ENCODE measurements at places on chromosomes 16 and 17.
A peak's percentile ranks its signal among the peaks of the same experiment; 100 is the strongest.

DNA sequence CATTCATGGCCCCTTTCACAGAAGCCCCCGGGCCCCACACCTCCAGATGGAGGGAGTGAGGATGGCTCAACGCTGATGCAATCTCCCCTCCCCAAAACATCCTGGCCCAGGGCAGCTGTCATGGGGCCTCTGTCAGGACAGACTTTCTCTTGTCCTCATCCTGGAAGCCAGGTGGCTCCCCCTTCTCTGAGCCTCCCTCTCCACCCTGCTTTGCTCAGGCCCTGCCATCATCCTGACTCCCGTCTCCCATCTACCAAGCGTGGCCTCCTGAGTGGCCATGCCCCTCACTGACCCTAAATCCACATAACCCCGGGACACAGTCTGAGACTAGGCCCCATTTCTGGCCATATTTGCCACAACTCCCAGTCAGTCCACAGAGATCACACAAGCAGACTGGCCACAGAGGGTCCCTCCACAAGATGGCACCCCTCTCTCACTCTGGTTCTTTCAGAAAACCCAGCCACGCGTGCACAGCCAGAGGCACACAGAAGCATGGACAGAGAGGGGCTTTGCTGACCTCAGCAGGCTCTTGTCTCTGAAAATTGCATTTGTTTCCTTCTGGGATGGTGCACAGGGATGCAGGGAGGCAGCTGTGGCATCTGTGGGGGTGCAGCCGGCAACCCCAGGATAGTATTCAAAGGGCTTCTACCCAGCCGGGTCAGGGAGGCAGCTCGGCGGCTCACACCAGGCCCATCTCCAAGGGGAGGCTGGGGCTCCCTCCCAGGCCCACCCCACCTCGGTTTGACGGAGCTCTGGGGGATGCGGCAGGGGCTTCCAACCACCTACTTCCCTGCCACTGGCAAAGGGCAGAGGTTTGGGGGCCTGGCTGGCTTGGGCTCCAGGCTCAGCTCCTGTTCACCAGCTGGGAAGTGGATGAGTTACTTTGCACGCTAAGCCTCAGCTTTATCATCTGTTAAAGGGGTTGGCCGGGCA is 16.9 kb downstream of the DOC2B start:
- peak; percentile 50 for ATAC-seq

DNA sequence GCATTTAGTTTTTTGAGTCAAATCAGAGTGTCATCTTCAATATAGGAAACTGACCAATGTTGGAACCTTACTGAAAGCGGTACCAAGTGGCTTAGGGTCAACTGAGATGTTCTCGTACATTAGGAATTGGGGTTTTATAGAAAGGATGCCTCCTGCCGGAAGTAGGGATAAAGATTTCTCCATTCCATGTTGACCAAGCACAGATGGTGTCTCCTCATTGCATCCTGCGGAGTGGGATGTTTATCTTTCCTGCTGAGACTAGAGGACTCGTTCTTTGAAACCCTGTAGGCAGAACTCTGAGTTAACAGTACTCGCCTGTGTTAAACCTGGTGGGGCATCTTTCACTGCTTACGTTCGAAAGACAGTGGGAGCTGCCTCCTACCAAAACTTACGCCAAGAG is 1.4 kb downstream of the SHISA6 start:
- ATAC-seq: no peak

- ATAC-seq: no peak
Observed at GRCh38 chr17:82786427-82786826, 34.6 kb downstream of the TBCD start.

GRCh38 chr17:7570351-7570750 is 8.6 kb downstream of the SENP3 start:
- ATAC-seq: no peak

DNA sequence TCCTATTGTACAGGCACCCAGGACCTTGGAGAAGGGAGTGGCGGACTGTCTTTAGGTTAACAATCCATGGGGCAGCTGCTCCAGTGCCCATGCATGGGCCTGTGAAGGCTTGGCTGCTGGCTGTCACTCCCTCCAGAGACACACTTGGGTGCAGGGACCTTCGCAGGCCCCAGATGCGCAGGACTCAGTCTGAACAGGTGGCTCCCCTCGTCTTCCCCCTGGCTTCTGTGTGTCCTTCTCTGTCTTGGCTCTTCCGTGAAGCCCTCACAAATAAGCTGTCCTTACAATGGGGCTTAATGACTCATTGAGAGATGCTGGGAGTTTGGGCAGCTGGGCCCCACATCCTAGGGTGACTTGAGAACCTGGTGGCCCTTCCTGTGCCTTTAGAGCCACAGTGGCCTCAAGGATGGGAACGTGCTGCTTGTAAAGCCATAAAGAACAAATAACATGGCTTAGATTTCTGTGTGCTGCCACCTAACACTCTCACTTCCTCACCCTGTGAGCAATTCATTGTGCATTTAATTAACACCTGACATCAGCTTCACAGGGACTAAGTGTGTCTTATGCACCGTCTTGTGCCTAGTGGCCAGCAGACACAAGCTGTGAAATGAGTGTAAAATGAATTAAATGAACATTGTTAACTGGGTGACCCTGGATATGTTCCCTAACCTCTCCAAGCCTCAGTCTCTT is 340.7 kb downstream of the SNX29 start:
- ATAC-seq: no peak

DNA sequence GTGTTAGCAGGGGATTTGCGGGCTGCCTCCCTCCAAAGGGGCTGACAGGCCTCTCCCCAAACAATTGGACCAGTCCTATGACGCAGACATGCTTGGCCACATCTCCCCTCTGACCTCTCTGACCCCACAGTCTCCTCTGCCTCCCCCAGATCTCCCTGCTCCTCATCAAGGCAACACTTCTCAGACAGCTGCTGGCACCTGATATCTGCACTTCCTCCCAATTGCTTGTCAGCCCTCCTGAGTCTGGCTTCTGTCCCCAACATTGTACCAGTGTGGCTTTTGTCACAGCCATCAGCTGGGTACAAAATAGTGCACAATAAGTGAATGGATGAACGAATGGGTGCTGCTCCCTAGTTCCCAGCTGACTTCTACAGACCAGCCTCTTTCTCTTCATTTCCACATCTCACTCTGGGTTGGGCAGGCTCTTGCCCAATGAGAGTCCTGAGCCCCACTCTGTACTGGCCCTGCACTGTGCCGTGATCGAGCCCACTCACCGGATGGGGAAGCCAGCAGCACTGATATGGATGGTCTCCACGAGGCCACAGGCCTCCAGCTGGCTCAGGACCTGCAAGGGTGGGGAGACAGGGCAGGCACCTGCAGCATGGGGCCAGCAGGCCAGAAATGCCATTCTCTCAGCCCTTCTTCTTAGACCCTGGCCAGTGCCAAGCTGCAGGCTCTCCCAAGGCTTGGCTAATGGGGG is 17.1 kb downstream of the ZNHIT3 start:
- no peak for ATAC-seq

- ATAC-seq: no peak
Observed at GRCh38 chr16:86578611-86579267, 390 bp downstream of the FOXL1 start.

DNA sequence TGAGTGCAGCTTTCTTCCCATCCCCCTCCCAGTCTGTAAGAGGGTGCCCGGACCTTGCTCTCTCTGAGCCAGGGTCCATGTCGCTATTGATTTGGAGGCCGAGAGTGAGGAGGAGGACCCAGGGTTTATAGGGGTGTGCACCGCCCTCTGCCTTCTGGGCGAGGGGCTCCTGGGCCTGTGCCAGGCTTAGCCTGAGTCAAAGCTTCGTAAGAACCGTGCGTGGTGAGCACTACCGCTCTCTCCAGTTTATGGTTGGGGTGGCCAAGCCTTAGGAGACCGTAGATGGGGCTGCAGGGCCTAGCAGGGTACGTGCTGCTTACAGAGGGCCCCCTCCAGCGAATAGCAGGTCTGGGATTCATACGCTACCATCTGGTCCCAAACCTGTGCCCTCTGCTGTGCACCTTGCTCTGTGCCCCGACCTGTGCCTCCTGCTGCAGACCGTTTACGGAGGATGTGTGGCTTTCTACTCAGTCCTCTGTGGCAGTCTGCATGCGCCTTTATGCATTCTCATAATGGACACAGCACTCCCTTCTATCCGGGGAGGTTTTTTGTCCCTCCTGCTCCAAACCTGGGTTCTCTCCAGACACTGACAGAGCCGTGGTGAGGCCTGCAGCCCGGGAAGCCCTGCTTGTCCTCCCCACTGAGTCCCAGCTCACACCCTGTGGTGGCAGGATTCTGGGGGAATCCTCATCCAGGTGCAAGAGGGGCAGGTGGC is 54.7 kb downstream of the PGS1 start:
- no peak for ATAC-seq

- ATAC-seq: peak; percentile 26
Observed at GRCh38 chr16:58499615-58500351, at the start of gene NDRG4. Gene NDRG4, plus strand, starts transcription at chr16:58500143. Its CDS starts 106 bp downstream, at chr16:58500249.

GRCh38 chr17:7833011-7833794 is 814 bp upstream of the KDM6B start:
- no peak for ATAC-seq

GRCh38 chr16:77468831-77469230 is 34.0 kb upstream of the ADAMTS18 start:
- ATAC-seq: no peak

GRCh38 chr16:62462971-62463370 is 426.7 kb upstream of the CDH8 start:
- no peak for ATAC-seq

DNA sequence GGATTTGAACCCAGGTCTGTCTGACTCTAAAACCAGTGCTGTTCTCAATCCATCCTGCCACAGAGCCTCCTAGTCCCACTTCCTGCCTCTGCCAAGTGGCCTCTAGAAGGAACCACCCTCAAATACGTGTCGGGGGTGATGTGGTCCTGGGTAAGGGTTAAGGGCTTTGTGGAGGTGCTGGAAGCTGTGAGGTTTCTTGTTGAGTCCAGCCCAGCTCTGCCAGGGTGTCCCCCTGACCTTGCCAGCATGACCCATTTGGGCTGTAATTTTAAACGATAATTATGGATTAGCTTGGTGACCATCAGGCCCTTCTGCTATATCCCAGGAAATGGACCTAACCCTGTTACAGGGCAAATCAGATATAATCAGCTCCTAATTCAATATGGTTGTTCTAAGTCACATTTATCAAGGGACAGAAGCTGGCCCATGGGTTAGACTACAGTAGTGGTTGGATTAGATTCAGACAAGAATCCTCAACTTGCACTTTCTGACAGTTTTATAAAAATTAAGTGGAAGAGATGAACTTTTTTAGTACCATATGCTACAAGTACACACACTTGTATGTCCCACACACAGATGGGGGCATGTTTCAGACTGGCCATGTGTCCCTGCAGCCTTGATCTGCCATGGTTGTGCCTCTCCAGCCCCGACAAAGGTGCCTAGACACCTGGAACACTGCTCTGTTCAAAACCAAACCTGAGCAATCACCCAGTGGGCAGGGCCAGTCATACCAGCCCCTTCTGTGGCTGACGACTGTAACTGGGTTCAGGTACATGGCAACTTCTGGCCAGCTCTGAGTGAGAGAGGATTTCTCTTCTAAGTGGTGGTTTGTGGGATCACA is 48.0 kb downstream of the SMPD3 start:
- ATAC-seq: no peak

GRCh38 chr16:80231121-80231520 is 309.7 kb upstream of the DYNLRB2 start:
- ATAC-seq: no peak

DNA sequence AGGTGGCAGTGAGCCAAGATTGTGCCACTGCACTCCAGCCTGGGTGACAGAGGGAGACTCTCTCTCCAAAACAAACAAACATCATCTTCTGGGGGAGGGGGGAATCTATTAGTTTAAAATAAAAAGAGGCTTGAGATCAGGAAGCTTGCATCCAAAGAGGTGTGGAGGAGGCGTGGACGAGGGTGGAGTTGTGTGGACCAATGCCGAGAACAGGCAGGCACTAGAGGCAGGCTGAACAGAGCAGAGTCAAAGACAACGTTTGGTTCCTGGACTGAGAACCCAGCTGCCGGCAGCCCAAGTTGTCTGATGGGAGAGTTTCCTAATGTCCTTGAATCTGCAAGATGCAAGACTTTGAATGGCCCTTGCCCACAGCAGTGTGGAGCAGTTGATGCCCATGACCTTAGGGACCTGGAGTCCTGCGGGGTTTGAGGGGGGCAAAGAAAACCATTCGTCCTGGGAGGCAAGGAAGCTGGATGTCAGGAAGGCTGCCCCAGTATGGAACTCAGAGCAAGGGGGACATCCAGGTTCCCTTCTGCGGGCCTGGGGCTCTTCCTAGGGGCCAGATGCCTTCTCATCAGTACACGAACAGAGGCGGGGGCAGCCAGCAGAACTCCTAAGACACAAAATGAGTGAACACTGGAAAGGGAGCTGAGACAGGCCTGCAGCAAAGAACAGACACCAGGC is 9.2 kb downstream of the TBC1D16 start:
- no peak for ATAC-seq

- no peak for ATAC-seq
Observed at GRCh38 chr16:17497648-17498047, 26.9 kb upstream of the XYLT1 start.

DNA sequence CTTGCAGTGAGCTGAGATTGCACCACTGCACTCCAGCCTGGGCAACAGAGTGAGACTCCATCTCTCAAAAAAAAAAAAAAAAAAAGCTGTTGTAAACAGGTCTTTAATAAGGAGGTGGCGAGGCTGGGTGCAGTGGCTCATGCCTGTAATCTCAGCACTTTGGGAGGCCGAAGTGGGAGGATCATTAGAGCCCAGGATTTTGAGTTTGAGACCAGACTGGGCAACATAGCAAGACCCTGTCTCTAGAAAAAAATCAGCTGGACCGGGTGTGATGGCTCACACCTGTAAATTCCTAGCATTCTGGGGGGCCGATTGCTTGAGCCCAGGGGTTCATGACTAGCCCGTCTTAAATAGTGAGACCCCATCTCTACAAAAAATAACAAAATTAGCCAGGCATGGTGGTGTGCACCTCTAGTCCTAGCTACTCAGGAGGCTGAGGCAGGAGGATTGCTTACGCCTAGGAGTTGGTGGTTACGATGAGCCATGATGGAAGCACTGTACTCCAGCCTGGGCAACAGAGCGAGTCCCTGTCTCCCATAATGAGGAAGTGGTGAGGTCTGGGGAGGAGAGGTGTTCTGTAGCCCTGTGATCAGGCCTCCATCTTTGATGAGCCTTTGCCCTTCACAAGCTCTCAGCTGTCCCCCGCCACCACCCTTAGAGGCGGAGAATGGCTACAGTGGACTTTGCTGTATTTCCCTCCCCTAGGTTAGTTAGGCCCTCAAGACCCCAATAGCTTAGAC is 36.2 kb downstream of the ZNF778 start:
- no peak for ATAC-seq

DNA sequence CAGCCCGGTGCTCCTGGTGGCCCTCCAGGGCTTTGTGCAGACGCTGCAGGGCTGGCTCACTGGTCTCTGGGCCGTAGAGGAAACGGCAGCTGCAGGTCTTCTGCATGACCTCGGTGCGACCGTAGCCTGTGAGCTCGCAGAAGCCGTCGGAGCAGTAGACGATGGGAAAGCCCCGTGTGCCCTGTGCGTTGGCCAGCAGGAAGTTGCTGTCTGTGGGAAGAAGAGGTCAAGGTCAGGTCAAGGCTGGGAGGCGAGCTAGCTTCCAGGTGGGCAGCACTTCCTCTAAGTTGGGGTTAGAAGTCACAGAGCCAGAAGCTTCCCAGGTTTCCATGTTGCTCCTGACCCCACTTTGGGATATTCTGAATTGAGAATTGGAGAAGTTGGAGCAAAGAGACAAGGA is 2.1 kb downstream of the KCNH4 start:
- no peak for ATAC-seq

GRCh38 chr17:46964315-46965265 is 14.5 kb downstream of the RPRML start:
- ATAC-seq: no peak

- no peak for ATAC-seq
Observed at GRCh38 chr17:44209786-44210341, 9.6 kb downstream of the UBTF start.
